Psoas muscle (tissue), 8 donors: ENCODE measurements at places on chromosomes 4 and X. TPM values are rescaled to one million over a fixed set of nuclear protein-coding genes. Genes with fewer than 3 reads are reported as not detected.
A peak's percentile ranks its signal among the peaks of the same experiment; 100 is the strongest.

Gene RNF128
- total RNA-seq: 4.3 TPM

Gene DKK2
- total RNA-seq: 0.42 TPM

Gene TLR10
- total RNA-seq: not detected

DNA sequence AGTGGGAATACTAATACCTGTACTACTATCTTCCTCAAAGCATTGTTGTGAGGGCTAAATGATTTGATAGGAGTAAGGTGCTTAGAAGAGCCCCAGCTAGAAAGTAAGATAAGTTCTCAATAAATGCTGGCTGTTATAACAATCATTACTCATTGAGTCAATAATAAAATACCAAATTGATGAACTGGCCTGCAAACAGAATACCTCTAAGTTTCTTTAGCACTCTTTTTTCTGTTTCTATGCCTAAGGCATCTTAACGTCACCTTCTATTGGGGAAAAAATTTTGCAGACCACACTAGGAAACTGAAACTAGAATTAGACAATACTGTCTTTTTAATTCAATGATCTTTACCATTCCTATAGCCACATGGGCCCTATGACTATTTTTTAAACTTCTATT is 1.2 kb downstream of the CLTRN start:
- no peaks in the 10 kb centered on the region for H3K4me1 ChIP-seq
- no peaks in the 10 kb centered on the region for H3K36me3 ChIP-seq
- H3K27ac ChIP-seq: no peak overlapping the region
- DNase-seq: no peak
- H3K27me3 ChIP-seq: no peaks in the 10 kb centered on the region
- H3K4me3 ChIP-seq: no peak overlapping the region

- no peak overlapping the region for H3K4me3 ChIP-seq
- no peak overlapping the region for H3K27ac ChIP-seq
- H3K4me1 ChIP-seq: no peaks in the 10 kb centered on the region
- peak; percentile 16 for DNase-seq
- H3K36me3 ChIP-seq: no peaks in the 10 kb centered on the region
Measured at GRCh38 chr4:1495416-1496115, 89.3 kb upstream of the NKX1-1 start.

- no peak overlapping the region for H3K4me3 ChIP-seq
- H3K27me3 ChIP-seq: no peaks in the 10 kb centered on the region
- no peaks in the 10 kb centered on the region for H3K4me1 ChIP-seq
- H3K27ac ChIP-seq: no peak overlapping the region
Measured at GRCh38 chrX:42128587-42128986, 205.2 kb upstream of the CASK start.
